Kidney capillary endothelial cell (primary cell): ENCODE measurements at places on chromosomes 1 and 21.

DNA sequence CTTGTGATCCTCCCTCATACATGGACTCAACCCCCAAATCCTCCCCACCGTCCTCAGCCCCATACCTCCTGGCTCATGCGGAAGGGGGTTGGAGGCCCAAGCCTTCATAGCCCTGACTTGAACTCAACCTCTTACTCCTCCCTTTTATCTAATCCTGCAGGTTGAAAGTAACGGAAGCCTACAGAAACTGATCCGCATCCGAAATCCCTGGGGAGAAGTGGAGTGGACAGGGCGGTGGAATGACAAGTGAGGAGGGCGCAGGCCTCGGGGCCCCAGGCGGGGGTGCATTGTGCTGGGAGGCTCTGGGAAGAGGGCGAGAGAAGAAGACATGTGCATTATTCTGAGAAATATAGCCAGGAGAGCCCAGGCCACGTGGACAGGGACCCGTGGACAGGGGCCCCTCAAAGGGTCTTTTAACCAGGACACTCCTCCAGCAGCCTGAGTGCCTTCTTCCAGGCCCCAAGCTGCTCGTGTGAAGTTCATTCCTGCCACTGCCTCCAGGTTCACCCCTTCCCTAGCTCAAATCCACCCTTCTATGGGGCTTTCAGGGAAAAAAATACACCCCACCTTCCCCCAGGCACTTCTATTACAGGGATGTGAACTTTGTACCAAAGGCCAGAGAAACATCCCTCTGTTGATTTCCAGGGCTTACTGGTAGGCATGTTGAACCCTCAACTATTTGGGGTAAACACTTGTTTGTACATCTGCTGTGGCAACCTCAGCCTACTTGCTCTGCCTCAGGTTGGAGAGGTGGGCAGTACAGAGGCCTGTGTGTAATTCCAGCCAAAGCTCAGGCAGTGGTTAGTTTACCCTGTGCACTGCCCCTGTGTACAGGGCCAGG lies 38.6 kb downstream of the CAPN2 start:
- no peak for DNase-seq

DNA sequence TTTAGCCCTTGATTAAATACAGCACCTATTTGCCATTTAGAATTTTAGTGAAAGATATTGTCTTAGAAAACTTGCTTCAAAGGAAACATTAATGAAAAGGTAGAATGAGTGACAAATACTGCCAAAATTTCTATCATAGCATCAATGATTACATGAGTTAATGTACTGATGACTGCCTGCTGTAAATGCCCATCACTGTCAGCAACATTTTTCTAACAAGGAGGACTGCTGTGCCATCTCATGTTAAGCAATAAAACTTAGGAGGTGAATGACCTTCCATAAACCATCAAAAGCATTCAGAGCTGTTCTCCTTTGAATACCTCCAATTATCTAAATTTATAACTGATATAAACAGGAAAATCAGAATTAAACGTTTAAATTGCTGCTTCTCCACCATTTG lies 54.3 kb downstream of the GRIK1 start:
- no peak for DNase-seq

- peak; percentile 71 for DNase-seq
These were observed 9.2 kb upstream of the GALE start for GRCh38 chr1:23809751-23810171.

GRCh38 chr1:165539306-165539705 lies 4.5 kb upstream of the LRRC52 start:
- DNase-seq, result no peak

DNA sequence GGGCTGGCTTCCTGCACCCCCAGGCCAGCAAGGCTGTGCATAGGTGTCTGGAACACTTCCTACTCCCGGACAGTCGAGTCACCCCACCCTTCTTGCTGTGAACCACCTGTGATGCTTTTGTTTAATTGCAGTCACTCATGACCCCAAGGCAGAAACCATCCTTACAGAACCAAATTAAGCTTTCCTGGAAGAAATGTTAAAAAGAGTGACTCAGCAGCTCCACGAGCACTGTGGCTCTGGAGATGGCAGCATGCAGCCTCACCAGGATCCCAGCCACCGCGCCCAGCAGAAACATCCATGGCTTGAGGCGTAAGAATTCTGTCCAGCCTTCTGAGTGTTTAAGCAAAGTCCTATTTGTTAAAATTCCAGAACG lies 28.8 kb downstream of the SNAP47 start:
- no peak for DNase-seq

- DNase-seq, result no peak
These were observed 3.0 kb downstream of the DUSP23 start for GRCh38 chr1:159783724-159784123.

- peak; percentile 72 for DNase-seq
These were observed 44.8 kb upstream of the SGIP1 start for GRCh38 chr1:66489151-66489550.

GRCh38 chr1:84008631-84009030 lies 9.7 kb upstream of the TTLL7 start:
- no peak for DNase-seq

GRCh38 chr21:34526618-34527290 lies 14.7 kb upstream of the KCNE1 start:
- peak; percentile 95 for DNase-seq

GRCh38 chr1:50393522-50394120 lies 29.6 kb downstream of the DMRTA2 start:
- no peak for DNase-seq
